Vagina (tissue), 2 donors: ENCODE measurements at places on chromosomes 12 and 14.
A peak's percentile ranks its signal among the peaks of the same experiment; 100 is the strongest.

DNA sequence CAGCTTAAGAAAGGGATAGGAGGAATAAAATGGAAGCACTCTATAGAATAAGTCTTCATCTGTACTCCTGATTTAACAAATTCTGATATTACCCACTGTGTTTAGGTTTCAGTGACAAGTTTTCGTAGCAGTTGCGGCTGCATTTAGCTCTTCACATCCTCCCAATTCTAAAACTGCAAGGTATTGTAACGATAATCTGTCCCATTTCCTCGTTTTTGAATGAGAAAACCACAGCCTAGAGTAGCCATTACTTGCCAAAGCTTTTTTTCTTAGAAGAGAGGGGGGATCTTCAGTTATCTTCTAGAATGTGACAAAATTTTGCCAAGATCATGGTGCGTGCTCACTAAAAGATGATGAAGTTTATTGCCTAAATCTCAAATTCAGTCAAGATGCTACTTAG lies 155.8 kb downstream of the PDE3A start:
- DNase-seq, result no peak

GRCh38 chr14:98725191-98725590 lies 546.8 kb downstream of the BCL11B start:
- peak; percentile 20 for DNase-seq

DNA sequence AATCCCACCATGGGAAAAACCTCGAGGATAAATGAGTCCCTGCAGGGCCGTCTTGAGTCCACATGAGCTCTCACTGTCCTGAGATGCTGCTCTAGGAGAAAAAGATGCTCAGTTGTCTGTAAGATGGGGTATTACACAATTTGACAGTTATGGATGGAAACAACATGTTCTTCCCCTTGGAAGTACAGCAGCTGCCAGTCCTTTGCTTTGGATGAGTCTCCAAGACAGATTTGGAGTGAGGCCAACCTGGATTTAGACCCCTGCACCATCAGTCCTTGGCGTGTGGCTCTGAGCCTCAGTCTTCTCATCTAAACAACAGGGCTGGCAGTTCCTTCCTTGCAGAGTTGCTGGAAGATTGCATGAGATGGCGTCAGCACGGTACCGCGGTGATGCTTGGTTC lies 309.1 kb upstream of the FKBP4 start:
- no peak for DNase-seq

- DNase-seq, result no peak
Observed at GRCh38 chr12:47941871-47942613, 21.4 kb upstream of the TMEM106C start.

DNA sequence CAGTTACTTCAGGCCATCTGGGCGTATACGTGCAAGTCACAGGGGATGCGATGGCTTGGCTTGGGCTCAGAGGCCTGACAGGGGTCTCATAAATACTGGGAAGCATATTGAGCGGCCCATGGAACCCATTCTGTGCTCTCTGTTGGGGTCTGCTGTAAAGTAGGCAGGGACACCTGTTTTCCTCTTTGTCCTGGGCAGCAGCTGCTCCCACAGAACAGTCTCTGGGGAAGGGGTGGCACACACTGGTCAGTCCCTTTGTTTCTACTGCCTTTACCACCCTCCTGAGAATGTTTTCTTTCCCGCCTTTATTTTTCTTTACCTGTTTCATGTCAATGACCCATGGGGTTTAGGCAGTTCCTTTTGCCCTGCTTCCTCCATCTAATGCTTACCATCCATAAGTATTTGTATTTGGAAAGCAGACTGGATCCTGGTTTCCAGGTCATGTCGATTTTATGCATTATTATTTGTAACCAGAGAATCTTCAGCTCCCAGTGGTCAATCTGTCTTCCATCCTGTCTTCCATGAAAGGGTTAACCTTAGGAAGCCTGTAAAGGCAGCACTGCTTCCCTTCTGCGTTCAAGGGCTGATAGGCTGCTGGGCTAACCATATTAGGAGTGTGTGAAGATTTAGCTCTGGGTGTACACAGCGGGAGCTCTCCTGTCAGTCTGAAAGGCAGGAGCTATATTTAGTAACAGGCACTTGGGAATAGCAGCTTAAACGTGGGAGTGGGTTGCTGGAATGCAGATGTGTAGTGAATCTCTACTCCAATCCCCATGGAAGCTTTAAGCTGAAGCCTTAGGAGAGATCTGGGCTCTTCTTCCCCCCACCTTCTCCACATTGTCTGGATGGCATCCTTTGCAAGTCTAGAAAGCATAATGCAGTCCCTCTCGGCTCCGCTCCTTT lies 124.0 kb downstream of the DYRK2 start:
- no peak for DNase-seq

DNA sequence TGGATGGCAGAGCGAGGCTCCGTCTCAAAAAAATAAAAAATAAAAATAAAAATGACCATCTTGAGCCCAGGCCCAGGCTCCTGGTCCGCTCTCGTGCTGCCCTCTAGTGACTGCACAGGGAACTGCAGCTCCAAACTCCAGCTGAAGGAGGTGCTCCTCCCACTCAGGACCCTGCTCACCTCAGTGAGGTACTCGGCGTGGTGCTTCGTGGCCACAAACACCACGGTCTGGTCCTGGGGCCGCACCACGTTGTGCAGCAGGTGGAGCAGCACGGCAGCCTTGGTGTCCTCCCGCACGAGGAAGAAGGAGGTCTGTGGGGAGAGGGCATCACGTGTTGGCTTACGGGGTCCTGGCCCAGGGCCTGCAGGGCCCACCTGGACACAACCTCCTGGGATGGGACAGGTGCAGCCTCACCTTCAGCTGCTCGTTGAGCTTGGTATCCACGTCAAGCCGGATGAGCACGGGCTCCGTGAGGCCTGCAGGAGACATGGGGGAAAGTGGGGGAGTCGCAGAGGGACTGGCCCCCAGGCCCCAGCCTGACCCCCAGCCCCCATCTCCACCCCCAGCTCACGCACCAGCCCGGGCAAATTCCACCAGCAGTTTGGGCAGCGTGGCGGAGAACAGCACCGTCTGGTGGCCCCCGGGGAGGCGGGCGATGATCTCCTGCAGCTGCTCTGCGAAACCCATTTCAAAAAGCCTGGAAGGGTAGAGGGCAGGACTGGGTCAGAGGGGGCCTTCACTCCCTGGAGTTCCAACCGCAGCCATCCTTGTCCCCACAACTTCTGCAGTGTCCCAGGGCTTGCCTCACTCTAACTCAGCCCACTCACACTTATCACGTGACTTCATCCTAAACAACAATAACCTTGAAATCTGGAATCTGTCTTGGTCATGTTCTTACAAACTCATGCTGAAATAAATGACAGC lies 10.6 kb downstream of the DDX54 start:
- DNase-seq, result no peak

GRCh38 chr12:53207042-53207441 lies at the start of gene ITGB7:
Gene ITGB7, minus strand, starts transcription at chr12:53207251. Its CDS starts 6,808 bp downstream, at chr12:53200443.
- DNase-seq, result no peak
